ENCODE measurements at places on chromosomes 13 and 19.

DNA sequence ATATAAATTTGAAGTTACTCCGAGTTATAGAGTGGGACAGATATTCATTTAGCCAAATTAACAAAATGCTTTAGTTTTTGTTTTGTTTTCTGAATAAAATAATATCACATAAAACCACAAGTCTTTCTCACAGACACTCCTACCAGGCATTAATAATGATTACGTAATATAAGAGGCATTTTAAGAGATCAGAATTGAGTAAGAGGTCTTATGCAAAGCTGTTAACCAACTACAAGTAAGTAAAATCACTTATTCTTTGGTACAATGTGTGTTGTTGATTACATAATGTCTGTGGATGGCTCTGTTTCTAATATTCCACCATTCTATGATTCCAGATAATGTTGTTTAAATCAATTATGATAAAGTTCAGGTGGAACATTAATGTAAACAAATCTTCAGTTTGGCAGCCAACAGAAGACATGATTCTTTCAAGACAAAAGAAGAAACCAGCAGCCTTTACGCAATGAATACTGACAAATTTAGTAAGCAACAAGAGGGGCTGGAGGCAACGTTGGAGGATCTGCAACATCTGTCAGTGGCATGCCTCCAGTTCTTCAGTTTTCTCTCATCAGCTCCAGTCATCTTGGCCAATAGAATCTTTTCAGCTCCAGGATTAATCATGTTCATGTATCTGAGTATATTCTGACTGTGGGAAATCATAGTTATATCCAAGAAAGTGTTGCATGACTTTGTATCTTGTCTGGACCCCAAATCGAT, 403.8 kb downstream of the SLITRK5 start:
- no peak for DNase-seq

GRCh38 chr13:111339366-111340143, 19.1 kb downstream of the TEX29 start:
- no peak for DNase-seq

DNA sequence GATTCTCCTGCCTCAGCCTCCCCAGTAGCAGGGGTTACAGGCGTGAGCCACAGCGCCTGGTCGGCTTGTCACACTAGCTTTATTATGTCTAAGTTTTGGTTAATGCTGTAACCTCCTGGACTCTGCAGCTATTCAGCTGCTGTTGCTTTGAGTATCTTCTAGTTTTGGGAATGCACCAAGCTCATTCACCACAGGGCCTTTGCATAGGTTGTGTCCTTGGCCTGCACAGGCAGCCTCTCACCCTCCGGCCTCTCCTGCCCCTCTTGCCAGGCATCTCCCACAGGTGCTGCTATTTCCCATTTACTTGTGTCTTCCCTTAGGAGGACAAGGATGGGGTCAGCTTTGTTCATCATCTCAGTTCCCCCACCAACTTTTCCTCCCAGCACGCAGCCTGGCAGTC, 2.4 kb upstream of the CCDC9 start:
- DNase-seq: no peak

DNA sequence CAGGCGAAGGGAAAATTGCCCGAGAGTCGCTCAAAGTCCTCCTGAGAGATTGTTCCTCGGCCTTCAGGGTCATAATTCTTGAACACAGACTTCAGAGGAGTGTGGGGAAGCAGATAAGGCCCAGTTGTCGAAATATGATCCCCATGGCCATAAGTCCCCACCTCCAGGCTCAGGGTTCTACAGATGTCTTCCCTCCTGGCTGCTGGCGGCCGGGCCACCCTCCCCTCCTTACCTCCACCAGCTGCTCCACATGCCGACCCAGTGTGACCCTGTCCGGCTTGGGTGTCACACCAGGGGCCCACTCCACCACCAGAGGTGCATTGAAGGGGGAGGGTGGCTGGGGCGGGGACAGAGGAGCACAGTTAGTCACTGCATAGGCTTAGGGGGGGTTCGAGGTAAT, 10.1 kb downstream of the FAM98C start:
- DNase-seq: no peak

DNA sequence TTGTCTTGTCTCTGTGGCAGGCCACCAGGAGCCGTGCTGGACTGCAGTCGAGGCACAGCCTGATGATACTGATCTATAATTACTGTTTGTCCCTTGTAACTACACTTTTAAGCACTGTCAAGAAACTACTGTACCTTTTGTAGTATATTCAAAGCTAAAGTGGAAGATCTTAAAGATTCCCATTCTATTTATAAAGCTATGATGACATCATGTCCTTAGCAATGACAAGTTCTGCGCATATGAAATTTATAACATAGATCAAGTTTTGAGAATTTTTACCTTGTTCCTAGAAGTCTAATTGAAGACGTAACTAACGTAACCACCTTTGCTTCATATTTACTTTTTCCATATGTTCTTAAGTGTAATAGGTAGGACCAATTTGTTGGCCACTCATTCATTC, 56.8 kb upstream of the LATS2 start:
- DNase-seq: no peak

DNA sequence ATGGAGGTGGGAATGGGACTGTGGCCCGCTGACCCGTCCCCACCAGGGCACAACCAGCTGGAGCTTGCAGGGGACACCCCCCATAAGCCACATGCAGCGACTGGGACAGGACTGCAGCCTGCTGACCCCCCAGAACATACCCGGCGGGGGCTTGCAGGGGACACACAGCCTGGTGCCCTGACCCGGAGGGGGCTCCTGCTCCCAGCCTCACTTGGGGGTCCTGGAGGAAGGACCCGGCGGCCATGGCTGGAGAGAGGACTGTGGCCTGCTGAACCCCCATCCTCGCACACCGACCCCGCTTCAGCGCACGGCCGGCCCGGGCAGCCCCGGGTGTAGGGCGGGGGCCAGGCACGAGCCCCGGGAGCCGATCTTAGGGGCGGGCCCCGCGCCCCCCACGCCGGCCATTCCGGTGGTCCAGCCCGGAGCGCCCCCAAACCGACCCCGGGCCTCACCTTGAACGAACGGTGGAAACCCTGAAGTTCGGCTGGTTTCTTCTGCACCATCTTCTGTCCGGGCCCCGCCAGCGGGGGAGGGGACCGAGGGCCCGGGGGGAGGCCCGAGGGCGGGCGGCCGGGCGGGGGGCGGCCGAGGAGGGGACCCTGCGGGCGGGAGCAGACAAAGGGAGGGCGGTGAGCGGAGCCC, 574 bp downstream of the MKNK2 start:
- DNase-seq: no peak

GRCh38 chr19:15864824-15865223, 33.0 kb downstream of the CYP4F2 start:
- no peak for DNase-seq

DNA sequence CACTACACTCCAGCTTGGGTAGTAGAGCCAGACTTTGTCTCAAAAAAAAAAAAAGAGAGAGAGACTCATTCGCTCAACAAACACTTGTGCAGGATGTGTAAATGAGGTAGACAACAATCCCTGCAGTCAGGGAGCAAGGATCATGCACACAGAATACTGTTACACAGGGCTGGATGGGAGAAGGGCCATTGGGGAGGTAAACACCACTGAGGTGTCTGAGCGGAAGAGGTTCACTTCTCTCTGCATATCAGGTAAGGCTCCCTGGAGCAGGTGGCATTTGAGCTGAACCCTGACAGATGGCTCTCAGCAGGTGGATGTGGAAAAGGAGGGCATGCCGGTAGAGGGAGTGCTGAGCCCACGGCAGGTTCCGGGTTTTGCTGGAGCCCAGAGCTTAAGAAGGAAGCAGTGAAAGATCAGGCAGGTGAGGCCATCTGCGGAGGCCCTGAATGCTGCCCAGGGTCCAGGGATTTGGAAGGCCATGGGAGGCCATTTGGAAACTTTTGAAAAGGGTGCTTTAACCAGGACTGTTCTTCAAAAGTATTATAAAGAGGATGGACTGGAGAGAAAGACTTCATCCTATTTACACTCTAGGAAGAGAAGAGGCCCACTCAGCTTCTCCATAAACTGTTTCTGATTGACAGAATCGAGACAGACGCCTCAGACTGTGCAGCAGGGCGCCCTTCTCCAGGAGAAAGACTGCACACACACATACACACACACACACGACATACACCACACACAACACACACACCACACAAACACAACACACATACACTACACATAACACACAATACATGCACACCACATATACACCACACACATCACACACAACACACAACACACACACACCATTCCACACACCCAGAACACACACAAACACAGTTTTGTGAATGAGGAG, 199.4 kb downstream of the USP12 start:
- peak; percentile 14 for DNase-seq

GRCh38 chr13:71056581-71056980, 810.4 kb downstream of the DACH1 start:
- DNase-seq: no peak

GRCh38 chr13:52921194-52921593, 72.8 kb upstream of the PCDH8 start:
- DNase-seq: no peak

GRCh38 chr13:113361406-113361805, 2.5 kb downstream of the GRTP1 start:
- no peak for DNase-seq

DNA sequence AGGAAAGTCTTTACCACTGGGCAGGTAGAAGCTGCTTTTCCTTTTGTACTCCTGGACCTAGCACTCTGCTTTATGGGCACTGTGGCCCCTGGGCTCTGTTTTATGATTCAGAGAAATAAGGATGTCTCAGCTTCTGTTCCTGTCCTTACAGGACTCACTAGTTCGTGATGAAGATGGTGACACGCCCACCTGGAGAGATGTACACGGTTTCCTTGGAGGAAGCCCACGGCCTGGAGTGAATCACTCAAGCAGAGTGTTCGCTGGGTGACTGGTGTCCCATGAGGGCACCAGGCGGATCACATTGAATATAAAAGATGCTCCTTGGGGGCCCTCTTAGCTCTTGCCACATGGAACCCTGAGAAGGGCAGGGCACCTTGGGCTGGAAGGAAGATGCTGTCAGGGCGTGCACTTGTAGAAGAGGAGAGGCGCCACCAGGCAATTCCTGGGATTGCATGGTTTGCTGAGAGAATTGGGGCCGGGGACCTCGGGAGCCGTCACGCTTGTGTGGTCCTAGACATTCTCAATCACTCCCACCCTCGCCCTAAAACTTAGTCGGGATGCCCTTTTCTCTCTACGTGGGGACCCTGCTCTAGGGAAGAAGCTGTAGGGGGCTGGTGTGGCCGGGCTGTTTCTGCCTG, 202.6 kb downstream of the TSHZ3 start:
- no peak for DNase-seq

GRCh38 chr13:27339299-27339698, 68.7 kb downstream of the RASL11A start:
- DNase-seq: peak; percentile 37

DNA sequence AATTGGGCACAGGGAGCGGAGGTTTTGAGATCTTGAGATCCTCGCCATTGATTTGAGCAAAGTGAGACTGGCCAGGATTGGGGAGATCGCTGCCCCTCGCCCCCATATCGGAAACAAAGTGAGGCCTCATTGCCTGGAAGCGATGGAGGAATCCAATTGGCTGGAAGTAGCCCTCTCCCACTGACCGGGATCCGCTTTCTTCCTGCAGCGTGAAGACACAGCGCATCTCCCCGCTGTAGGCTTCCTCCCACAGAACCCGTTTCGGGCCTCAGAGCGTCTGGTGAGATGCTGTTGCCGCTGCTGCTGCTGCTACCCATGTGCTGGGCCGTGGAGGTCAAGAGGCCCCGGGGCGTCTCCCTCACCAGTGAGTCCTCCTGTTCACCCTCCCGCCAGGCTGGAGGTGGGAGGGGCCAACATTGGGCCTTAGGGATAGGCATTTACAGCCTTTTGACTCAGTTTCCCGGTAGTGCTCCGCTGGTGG, 438 bp downstream of the PRKCSH start:
- DNase-seq: no peak

DNA sequence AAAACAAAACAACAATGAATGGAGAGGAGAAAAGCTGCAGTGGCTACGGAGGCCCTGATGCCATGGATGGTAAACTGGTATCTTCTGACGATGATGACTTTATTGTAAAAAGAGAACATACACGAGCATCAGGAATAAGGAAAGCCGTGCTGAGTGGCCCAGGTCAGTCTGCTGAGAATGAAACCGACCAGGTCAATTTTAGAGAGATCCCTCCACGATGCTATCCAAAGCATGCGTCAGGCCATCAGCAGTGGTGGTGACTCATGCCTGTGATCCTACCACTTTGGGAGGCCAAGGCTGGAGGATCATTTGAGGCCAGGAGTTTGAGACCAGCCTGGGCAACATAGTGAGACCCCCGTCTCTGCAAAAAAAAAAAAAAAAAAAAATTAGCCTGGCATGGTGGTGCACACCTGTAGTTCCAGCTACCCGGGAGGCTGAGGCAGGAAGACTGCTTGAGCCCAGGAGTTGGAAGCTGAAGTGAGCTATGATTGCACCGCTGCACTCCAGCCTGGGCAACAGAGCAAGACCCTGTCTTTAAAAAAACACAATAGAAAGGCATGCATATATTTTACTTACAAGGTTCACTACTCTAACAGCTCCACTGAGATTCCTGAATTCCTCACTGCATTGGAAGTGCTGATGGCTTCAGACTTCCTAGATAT, 62.3 kb downstream of the GADD45B start:
- no peak for DNase-seq

DNA sequence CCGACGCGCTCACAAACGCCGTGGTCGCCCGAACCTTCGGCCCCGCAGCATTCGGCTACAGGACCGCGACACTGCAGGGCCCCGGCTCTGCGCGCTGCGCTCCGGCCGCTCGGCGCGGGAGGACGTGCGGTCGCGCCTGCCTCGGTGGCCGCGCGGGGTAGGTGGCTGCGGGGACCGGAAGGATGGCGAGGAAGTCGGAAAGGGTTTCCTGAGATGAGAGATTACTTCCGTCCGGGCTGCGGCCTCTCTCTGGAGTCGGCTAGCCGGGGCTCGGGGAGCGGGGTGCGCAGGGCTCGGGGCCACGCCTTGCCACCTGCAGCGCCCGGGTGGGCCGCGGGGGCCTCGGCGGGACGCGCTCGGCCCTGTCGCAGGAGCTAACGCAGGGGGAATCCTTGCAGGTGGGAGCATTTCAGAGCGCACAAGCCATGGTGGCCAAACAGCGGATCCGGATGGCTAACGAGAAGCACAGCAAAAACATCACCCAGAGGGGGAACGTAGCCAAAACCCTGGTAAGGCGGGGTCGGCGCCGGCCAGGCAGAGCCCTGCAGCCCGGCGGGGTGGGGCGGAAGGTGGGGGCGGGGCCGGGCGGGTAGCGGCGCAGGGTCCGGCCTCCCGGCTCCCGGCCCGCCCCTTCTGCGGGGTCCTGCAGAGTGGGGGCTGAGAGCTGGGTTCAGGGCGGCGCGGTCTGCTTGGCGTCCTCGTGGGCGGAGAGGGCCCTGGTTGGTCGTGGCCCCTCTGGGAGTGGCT, at the start of gene SERP2:
TSS of gene SERP2 (plus strand) at position 224 of the 747 bp plus-strand sequence. CDS start at position 426, 202 bp downstream.
- no peak for DNase-seq

DNA sequence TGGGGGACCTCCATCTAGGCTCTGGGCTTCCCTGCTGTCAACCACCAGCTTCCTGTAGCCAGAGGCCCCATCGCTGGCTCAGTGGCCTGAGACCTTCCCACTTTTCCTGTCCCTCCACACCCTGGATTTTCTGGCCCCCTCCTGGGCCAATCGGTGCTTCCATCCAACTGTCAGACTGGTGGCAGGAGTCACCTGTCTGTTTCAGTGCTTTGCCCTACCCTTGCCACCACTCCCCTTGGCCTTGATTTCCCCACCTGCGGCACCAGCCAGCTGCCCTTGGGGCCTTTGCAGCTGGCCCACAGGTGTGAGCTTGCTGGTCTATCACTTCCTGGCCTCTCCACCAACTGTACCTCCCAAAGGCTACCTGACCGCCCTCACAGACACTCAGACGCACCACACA, 12.5 kb downstream of the VSIG10L start:
- no peak for DNase-seq

Data from CD4-positive, alpha-beta T cell treated with Interleukin-12 subunit alpha and Interleukin-12 subunit beta, for 1 hour (primary cell).